ENCODE measurements at places on chromosomes 1 and 21. TPM values are rescaled to one million over a fixed set of nuclear protein-coding genes. Genes with fewer than 3 reads are reported as not detected.

DPH5 gene
- 29.5 TPM for total RNA-seq

SERBP1 gene
- total RNA-seq = 131 TPM

ARF1 gene
- total RNA-seq = 382 TPM

UTS2 gene
- total RNA-seq = 1.0 TPM

- no peaks in the 10 kb centered on the region for H3K27me3 ChIP-seq
- peaks cover 55% of the 10 kb centered on the region for H3K4me1 ChIP-seq
- no peaks in the 10 kb centered on the region for H3K36me3 ChIP-seq
- peak overlapping the region; percentile 98 for H3K27ac ChIP-seq
- DNase-seq = peak; percentile 66
Measured at GRCh38 chr1:21334214-21335087, 44.2 kb upstream of the ECE1 start.

GRCh38 chr21:39663742-39664492 is 51.2 kb downstream of the B3GALT5 start:
- H3K27ac ChIP-seq = no peak overlapping the region
- no peaks in the 10 kb centered on the region for H3K4me1 ChIP-seq
- peaks cover 5% of the 10 kb centered on the region for H3K27me3 ChIP-seq
- no peak overlapping the region for H3K4me3 ChIP-seq
- H3K36me3 ChIP-seq = peaks cover 2% of the 10 kb centered on the region

DNA sequence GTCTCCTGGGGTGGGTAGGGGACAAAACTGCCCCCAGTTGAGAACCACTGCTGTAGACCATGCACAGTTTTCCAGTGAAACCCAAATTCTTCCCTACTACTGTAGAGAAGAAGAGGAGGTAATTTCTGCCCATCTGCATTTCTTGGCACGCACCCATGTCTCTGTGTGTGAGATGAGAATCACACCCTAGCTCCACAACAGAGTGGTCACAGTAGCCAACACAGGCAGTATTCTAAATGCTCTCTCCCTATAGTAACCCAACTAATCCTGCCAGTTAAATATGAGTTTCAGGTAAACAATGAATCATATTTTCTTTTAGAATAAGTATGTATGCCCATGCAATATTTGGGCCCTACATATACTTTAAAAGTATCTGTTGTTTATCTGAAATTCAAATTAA is 1.2 kb upstream of the CAPN2 start:
- H3K27me3 ChIP-seq = no peaks in the 10 kb centered on the region
- peak overlapping the region; percentile 39 for H3K27ac ChIP-seq
- H3K36me3 ChIP-seq = peaks cover 13% of the 10 kb centered on the region
- H3K4me1 ChIP-seq = peaks cover 54% of the 10 kb centered on the region
- peak overlapping the region; percentile 73 for H3K4me3 ChIP-seq
- no peak for DNase-seq

- H3K27me3 ChIP-seq = no peaks in the 10 kb centered on the region
- H3K27ac ChIP-seq = no peak overlapping the region
- no peak overlapping the region for H3K4me3 ChIP-seq
- DNase-seq = no peak
- H3K4me1 ChIP-seq = peaks cover 39% of the 10 kb centered on the region
- peaks cover 7% of the 10 kb centered on the region for H3K36me3 ChIP-seq
Measured at GRCh38 chr1:84569216-84569615, 5.0 kb downstream of the CTBS start.

- H3K4me1 ChIP-seq = no peaks in the 10 kb centered on the region
- H3K36me3 ChIP-seq = peaks cover 2% of the 10 kb centered on the region
- no peak for DNase-seq
- H3K27me3 ChIP-seq = peaks cover 32% of the 10 kb centered on the region
- H3K4me3 ChIP-seq = no peak overlapping the region
Measured at GRCh38 chr1:156344409-156344808, 6.1 kb downstream of the TSACC start.

DNA sequence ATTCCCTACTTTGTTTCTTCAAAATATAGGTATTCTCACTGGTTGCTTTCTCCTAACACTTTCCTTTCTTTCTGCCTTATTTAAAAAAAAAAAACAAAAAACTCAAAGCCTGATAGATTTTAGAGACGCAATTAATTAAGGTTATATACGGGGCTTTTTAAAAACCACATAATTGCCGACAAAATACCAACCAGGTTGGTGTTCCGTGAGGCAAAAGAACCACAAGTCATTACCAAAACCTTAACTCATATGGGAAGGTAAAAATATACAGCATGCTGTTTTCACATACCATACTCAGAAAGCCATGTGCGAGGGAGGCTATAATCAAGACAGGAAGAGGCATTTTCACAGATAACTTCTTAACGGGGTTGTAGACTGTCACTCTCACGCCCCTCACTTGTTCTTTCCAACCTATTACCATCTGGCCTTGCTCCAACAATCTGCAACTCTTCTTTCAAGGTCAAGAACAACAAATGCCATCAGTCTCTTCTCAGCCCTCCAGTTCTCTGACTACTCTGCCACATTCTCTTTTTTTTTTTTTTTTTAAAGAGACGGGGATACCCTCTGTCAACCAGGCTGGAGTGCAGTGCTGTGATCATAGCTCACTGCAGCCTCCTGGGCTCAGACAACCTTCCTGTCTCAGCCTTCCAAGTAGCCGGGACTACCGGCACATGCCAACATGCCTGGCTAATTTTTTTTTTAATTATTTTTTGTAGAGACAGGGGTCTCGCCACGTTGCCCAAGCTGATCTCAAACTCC is 102.6 kb downstream of the APP start:
- DNase-seq = no peak
- H3K4me1 ChIP-seq = peaks cover 29% of the 10 kb centered on the region
- H3K36me3 ChIP-seq = peaks cover 4% of the 10 kb centered on the region
- H3K27ac ChIP-seq = peak overlapping the region; percentile 10
- H3K27me3 ChIP-seq = no peaks in the 10 kb centered on the region

- no peak overlapping the region for H3K4me3 ChIP-seq
- no peaks in the 10 kb centered on the region for H3K27me3 ChIP-seq
- DNase-seq = no peak
- H3K27ac ChIP-seq = no peak overlapping the region
- no peaks in the 10 kb centered on the region for H3K36me3 ChIP-seq
- no peaks in the 10 kb centered on the region for H3K4me1 ChIP-seq
Measured at GRCh38 chr1:189185097-189185496, 1292.6 kb downstream of the BRINP3 start.

- no peak overlapping the region for H3K27ac ChIP-seq
- no peak for DNase-seq
- H3K27me3 ChIP-seq = peaks cover 18% of the 10 kb centered on the region
- H3K4me3 ChIP-seq = no peak overlapping the region
Measured at GRCh38 chr1:157098519-157098918, 1.1 kb downstream of the ETV3L start.

DNA sequence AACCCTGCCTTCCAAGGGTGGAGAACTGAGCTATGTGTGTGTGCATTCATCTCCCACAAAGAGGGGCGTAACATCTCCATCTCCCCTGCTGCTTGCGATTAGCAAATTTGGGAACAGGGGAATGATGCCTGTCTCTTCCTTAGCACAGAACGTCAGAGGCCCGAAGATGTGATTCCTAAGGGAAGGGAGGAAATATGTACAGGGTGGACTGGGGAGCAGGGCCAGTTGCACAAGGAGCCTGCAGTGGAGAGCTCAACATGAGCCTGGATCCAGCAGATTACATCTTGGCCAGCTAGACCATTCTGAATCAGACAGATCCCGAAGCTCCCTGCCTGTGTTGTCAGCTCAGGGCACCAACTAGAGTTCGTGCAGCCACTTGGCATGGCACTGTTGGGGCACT is 118.1 kb downstream of the NGF start:
- H3K4me3 ChIP-seq = no peak overlapping the region
- H3K4me1 ChIP-seq = no peaks in the 10 kb centered on the region
- DNase-seq = no peak
- H3K27ac ChIP-seq = no peak overlapping the region

GRCh38 chr21:46171585-46171984 is 12.7 kb downstream of the SPATC1L start:
- peaks cover 3% of the 10 kb centered on the region for H3K36me3 ChIP-seq
- H3K4me1 ChIP-seq = no peaks in the 10 kb centered on the region
- no peak overlapping the region for H3K27ac ChIP-seq
- DNase-seq = no peak

DNA sequence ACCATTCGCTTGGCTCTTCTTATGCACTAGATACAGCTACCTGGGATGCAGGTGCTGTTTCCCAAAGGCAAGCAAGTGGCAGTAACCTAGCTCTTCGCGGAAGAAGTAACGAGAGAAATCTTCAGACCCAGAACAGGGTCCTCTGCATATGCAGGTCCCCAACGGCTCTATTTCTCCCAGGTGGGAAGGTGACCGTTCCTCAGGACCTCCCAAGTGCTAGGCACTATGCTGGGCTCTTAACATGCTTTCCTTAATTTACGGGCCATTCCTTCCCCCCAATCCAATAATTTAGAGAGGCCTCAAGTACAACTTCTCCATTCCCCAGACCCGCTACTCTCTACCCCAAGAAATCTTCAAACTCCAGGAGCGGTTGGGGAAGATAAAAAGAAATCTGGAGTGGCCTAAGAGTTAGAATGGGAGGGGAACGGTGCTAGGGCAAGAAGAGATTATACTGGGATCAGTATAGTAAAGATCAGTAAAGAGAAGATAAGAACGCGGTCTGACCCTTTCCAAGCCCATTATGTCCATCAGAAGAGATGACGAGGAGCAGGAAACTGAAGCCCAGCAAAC is 410 bp downstream of the TXNDC12 start:
- no peak for DNase-seq
- peaks cover 2% of the 10 kb centered on the region for H3K36me3 ChIP-seq
- H3K27me3 ChIP-seq = no peaks in the 10 kb centered on the region
- peak overlapping the region; percentile 98 for H3K4me3 ChIP-seq
- peaks cover 39% of the 10 kb centered on the region for H3K4me1 ChIP-seq

DNA sequence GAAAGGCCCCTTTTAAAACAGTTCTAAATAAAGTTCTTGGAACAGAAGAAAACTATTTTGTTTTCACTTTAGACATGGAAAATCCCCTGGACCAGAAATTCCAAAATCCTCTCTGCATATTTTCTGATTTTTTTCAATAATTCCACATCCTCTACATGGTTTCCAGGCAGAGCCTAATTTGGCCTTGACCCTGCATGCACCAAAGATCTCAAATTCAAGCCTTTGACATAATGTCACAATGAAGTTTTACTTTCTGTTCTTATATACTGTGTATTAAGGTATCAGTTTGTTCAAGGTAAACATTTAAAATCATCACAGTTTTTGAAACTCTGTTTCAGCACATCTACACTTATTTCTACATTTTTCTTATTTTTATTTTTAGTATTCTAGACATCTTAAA is 12.2 kb upstream of the NPL start:
- peaks cover 3% of the 10 kb centered on the region for H3K36me3 ChIP-seq
- no peak overlapping the region for H3K27ac ChIP-seq
- peaks cover 27% of the 10 kb centered on the region for H3K27me3 ChIP-seq
- DNase-seq = no peak
- peaks cover 6% of the 10 kb centered on the region for H3K4me1 ChIP-seq

GRCh38 chr1:156073740-156074139 is 8.5 kb downstream of the MEX3A start:
- peaks cover 4% of the 10 kb centered on the region for H3K36me3 ChIP-seq
- DNase-seq = no peak
- no peak overlapping the region for H3K27ac ChIP-seq

- peaks cover 36% of the 10 kb centered on the region for H3K4me1 ChIP-seq
- no peak overlapping the region for H3K27ac ChIP-seq
- no peak overlapping the region for H3K4me3 ChIP-seq
- H3K36me3 ChIP-seq = peaks cover 21% of the 10 kb centered on the region
- no peak for DNase-seq
- H3K27me3 ChIP-seq = no peaks in the 10 kb centered on the region
Measured at GRCh38 chr1:116404699-116405098, 31.7 kb downstream of the ATP1A1 start.

DNA sequence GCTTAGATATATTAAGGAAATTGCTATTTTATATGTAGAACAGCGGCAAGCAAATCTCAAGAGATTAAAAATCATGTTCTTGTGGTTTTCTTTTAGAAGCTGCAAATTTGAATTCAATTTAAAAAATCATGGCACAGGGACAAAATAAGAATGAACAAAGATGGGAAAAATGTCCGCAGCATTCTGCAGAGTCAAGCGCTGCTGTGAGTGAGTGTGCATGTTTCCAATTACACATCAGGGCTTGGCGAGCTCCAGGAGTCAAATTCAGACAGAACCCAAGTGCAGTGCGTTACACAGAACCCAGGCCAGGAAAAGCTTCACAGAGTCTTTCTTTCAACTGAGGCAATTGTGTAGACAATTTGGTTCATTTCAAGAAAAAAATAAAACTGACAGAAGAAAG is 33.3 kb upstream of the ERG start:
- no peaks in the 10 kb centered on the region for H3K27me3 ChIP-seq
- no peak for DNase-seq
- no peaks in the 10 kb centered on the region for H3K4me1 ChIP-seq

DNA sequence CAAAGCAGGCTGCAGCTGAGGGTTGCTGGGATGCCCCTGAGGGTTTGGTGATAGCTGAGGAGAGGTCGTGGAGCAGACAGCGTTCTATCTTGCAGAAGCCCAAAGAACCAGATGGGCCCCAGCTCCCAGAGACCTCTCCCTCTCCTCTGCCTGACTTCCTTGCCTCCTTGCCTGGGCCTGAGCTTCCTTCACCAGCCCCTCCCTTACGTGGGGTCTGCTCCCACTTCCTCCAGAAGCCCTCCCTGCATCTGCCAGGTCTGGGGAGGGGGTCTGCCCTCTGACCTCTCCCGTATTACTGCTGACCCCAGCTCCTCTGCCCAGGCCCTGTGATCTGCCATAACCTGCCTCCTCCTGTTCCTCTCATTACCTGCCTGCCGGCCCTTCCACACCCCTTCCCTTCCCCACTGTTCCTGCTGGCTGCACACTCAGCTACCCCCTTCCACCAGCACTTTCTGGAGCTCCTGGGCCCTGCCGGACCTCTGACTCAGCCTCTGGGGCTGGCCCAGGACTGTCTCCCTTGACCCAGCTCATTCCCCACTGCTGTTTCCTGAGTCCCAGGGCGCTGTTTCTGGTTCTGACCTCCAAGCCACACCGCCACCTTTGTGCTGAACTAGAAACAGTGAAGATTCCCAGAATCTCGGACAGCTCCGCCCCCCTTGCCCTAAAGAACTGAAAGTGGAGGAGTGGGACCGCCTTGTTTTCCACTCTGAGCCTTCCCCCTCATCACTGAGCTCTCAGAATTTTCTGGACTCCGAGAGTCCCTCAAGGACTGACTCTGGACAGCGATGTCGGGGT is 237.7 kb upstream of the C1orf174 start:
- no peak overlapping the region for H3K4me3 ChIP-seq
- H3K4me1 ChIP-seq = no peaks in the 10 kb centered on the region
- no peak for DNase-seq
- H3K27ac ChIP-seq = no peak overlapping the region

DNA sequence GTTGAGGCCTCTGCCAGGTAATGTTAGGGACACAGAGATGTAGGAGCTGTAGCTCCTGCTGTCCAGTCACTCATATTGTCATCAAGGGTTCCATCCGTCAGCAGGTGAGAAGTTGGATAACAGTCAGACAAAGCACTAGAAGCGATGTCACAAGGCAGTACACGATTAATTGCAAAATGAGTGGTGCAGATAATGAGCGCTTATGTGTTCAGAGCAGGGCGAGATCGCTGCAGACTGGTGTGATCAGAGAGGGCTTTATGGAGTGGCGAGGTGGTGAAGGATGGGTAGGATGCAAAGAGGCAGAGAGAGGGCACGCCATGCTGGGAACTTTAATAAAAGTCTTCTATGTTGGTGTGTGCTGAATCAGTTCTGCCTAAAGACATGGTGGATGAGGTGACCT is 8.8 kb downstream of the TMCC2 start:
- H3K4me3 ChIP-seq = no peak overlapping the region
- H3K27ac ChIP-seq = no peak overlapping the region
- DNase-seq = no peak
- H3K27me3 ChIP-seq = peaks cover 41% of the 10 kb centered on the region
